Activated CD4-positive, alpha-beta T cell treated with anti-CD3 and anti-CD28 coated beads, Interleukin-2, amount 50 U/mL, for 1 hour (primary cell): ENCODE measurements at places on chromosomes 1 and 21.

DNA sequence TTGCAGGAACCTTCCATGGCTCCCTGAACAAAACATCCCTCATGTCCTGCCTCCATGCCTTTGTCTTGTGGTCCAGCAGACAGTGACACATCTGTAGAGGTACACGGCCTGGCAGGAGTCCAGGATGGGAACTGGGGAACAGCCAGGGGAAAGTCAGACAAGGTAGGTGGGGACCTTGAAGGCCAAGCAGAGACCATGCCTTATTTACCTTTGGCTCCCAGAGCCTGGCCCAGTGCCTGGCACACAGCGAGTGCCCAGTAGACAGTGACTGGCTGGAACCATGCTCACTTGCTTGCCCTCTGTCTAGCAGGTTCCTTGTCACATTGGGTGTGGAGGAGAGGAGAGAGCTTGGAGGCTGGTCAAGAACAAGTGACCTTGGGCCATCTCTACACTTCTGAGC lies 81.0 kb downstream of the BCAR3 start:
- DNase-seq: no peak

GRCh38 chr1:9589144-9589718 lies 520 bp downstream of the TMEM201 start:
- peak; percentile 34 for DNase-seq

DNA sequence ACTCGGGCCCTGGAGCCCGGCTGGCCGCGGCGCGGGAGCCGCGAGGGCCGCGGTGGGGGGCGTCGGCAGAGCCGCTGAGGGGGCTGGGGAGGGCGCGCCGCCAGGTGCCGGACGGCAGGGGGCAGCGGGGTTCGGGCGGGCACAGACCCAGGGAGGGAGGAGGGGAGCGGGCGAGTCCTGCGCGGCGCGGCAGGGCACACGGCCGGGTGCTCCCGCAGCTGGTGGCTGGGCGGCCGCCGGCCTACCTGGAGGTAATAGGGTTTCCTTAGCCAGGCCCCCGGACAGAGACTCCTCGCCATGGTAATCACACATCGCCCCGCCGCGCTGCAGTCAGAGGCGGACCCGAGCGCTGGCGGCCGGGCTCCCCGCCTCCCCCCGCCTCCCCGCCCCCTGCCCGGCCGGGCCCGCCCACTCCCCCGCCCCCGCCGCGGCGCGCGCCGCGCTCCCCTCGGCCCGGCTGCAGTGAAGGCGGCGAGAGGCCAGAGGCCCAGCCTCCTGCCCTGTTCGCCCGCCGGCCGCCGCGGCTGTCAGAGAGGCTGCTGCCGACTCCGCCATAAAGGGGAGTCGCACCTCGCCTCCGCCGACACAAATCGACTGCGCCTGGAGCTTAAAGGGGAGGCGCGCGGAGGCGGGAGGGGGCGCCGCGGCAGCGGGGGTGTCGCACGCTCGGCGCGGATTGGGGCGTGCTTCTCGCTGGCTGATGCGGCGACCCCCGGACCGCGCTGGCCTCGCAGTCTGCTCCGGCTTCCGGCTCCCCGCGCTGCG lies at the start of gene DIPK1A:
Gene DIPK1A, minus strand, starts transcription at position 332 of the 765 bp plus-strand sequence. Its CDS starts 33 bp downstream, at position 299.
- DNase-seq: peak; percentile 73

GRCh38 chr1:172268237-172268636 lies 152.2 kb upstream of the C1orf105 start:
- no peak for DNase-seq

DNA sequence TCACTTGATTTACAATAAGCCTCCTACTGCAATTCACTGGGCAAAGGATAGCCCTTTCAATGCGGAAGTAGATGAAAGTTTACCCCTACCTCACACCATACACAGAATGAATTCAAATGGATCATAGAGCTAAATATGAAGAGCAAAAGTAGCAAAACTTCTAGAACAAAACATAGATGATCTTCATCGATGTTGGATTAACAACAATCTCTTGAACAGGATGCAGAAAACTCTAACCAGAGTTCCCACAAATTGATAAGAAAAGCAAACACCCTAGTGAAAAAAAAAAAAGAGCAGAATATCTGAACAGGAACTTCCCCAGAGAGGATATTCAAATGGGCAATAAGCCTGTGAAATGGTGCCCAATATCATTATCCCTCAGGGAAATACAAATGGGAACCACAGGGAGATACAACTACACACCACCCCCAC lies 1.9 kb upstream of the UBASH3A start:
- no peak for DNase-seq

DNA sequence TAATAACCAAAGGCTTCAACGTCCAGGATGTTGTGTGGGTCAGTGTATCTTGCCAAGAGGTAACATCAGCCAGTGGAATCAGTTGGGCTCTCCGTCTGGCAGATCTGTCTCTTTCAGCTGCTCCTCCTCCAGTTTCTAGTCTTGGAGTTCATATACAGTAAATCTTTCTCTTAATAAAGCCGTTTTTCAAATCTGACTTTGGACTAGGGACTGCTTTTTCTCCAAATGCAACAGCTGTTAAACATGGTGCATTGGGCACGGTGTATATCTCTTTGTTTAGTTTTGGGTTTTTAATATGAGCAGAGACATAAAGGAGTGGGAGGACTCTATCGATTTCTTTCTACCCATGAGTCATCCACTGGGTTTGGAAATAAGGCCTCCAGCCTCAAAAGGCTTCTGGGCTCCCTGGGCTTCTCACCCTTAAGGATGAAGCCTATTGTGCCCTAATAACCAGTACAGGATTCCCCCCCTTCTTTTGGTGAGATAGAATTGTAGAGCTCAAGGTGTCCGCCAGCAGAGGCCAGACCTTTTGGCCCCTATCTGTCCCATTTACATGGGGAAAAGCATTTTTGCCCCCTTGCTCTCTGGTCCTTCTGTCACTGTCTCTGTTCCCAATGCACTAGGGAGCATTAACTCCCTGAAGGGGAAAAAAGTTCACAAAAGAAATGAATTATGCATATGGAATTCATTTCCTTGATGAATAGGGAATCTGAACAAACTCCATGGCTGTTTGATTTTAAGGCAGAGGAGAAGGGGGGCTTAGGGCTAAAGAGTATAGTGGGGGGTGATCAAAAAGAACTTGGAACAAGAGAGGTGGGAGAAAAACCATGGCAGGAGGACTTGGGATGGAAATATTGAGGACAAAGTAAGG lies 86.0 kb downstream of the PBX1 start:
- DNase-seq: no peak

GRCh38 chr1:15848143-15848928 lies 829 bp downstream of the SPEN start:
- DNase-seq: peak; percentile 38

GRCh38 chr1:111542187-111542586 lies 38.8 kb upstream of the ADORA3 start:
- DNase-seq: no peak

GRCh38 chr1:26538480-26539412 lies 9.2 kb downstream of the RPS6KA1 start:
- peak; percentile 26 for DNase-seq

DNA sequence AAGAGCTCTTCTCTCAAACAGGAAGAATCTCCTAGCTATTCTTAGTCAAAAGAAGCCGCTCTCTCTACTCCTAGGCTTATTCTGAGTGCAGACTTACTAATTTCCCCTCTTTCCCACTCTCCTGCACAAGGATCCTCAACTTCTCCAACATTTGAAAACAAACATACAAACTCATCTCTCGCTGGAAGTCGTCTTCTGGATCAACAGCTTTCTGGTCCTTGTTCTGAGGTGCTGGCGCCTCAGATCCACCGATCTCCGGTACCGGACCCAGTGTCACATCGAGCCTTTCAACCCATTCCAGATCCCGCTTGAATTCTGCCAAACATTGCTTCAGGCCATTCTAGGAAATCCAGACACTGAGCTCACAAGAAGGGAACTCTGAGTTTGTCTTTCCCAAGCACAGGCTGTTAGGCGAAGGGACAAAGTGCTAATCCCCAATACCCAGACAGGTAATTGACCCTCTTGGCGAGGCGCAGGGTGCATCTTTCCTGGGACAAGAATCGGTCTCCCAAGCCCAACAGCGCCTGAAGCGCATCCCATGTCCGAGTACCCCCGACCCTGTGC lies 696 bp downstream of the EBNA1BP2 start:
- DNase-seq: no peak

DNA sequence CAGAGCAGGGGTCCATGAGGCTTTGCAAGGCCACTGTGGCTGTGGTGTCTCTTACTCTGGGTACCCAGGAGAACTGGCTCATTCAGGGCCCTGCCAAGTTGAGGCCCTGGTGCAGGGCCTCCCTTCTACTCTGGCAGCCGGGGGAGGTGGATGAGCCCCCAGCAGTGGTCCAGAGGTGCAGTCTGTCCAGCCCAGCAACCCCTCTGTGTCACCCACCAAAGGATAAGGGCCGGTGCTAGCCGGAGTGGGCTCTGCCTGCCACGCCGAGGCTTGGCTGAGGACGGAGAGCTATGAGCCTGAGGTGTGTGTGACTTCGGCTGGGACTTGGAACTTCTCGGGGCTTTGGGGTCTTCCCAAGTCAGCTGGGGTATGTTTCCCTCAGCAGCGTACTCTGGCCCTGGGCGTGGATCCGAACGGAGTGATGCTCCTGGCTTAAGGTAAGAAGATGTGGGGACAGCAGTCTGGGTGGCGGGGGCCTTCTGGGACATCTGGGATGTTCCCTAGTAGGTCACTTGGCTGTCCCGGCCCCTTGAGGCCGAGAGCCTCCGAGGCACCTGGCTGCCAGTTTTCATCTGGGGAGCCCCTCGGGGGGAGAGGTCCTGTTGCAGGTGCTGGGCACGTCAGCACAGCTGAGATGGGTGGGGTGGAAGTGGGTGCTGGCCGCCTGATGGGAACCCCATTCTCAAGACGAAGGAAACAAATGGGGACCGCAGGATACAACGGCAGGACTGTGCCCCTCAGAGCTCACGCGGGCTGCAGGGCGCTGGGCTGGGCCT lies 25.9 kb downstream of the RUNX3 start:
- no peak for DNase-seq

DNA sequence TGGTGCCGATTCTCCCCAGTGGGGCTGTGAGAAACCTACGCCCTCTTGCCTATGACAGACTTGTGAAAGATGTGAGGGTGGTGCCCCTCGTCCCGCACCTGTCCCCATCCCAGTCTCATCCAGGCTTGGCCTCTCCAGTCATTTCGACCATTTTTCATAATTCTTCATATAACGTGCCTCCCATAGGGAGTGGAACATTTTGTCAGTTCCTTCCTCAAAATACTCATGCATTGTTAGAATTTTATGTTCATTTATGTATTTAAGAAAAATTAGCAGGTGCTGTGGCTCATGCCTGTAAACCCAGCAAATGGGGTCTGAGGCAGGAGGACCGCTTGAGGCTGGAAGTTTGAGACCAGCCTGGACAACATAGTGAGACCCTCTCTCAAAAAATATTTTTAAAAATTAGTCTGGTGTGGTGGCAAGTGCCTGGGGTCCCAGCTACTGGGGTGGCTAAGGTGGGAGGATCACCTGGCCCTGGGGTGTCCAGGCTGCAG lies 19.7 kb upstream of the SMPDL3B start:
- no peak for DNase-seq

GRCh38 chr1:60894130-60894529 lies 188.2 kb upstream of the NFIA start:
- DNase-seq: no peak

DNA sequence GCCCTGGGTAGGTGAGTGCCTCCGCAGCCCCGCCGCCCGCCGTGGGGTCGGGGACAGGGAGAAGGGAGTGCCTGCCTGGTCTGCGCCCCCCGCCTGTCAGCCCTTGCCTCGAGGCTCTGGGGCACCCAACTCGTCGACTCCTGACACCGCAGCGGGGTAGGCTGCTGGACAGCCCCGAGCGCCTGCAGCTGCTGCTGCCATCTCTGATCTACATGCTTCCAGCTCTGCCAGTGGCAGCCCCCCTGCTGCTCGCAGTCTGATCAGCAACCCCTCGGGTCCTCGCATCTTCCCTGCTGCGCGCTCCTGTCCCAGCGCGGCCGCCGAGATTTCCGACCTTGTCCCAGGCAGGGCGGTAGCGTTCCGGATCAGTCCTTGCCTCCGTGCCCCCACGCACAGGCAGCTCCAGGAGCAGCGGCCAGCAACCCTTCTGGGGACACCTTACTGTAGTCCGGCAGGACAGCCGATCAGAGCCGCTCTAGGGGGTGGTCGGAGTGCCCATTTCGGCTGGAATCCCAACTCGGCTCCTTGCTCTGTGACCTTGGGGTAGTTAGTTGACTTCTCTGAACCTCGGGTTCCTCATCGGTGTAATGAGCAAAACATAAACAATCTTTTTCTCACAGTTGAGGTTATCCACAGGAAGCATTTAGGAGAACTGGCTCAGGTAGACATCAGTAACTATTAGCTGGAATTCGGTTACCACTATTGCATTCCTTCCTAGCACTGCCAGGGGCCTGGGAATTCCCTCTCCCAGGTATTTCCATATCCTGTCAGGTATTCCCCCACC lies 540 bp downstream of the BCAN start:
- no peak for DNase-seq

DNA sequence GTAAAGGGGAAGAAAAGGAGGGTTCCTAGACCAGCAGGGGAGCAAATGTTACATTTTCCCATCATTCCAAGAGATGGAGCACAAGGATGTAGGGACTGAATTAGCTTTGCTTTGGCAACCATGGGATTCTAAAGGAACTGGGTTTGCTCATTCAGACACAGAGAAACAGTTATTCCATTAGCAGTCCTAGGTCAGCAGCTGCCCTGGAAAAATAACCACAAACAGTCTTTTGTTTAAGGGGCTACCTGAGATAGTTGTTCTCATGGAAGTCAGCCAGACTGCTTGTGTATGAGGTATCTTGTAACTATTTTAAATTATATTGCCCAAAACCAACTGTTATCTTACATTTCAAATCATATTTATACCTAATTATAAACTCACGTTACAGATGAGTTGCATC lies 58.4 kb upstream of the VCAM1 start:
- no peak for DNase-seq

DNA sequence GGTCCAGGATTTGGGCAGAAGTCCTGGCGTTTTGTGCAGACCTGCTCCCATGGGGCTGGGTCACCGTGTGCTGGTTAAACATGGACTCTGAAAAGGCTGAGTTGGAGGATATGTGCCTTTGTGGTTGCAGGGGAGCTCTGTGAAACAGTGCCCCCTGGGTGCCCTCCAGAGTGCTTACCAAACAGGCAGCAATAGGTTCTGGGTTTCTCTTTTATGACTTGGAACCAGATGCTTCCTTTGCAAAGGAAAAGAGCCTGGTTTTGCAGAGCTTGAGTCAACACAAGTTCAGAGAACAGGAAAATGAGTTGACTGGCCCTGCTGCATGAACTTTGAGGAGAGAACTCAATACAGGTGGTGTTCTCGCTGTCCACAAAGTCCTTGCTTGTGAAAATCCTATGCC lies 288.9 kb downstream of the TM2D1 start:
- DNase-seq: no peak

GRCh38 chr1:14926229-14926628 lies 227.3 kb upstream of the TMEM51 start:
- DNase-seq: no peak

- no peak for DNase-seq
Observed at GRCh38 chr1:202661136-202661845, 49.0 kb downstream of the SYT2 start.

GRCh38 chr1:71641903-71642302 lies 561.1 kb upstream of the ZRANB2 start:
- DNase-seq: no peak
